ENCODE measurements at places on chromosomes 11 and 22. TPM values are rescaled to one million over a fixed set of nuclear protein-coding genes. Genes with fewer than 3 reads are reported as not detected.
A peak's percentile ranks its signal among the peaks of the same experiment; 100 is the strongest.

PTGDR2 gene
- 0.03 TPM for polyA plus RNA-seq

DNA sequence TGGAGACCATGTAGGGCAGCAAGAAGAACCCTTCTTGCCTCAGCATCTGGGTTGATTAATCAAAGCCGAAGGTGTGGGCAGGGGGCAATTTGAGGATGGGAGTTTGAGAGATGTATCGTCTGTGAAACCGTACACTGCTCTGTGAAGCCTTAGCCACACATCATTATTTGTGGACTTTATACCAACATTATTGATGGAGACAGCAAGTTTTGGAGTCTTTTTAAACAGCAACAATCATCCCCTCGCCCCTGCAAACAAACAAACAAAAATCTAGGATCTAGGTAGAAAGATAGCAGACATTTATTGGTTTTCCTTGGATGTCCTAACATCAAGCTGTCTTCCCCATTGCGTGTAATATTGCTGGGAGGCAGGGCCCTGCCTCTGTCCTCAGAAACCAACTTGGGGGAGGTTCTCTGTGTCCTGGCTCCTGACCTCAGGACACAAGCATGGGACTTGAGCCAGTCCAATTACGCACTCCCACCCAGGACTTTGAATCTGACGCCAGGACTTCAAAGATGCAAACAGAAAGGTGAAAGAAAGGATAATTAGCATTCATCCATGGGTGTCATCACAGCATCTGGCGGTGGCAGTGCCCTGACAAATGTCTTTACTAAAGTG lies 61.6 kb upstream of the PLET1 start:
- no peak for DNase-seq

HEPN1 gene
- polyA plus RNA-seq: not detected

DNA sequence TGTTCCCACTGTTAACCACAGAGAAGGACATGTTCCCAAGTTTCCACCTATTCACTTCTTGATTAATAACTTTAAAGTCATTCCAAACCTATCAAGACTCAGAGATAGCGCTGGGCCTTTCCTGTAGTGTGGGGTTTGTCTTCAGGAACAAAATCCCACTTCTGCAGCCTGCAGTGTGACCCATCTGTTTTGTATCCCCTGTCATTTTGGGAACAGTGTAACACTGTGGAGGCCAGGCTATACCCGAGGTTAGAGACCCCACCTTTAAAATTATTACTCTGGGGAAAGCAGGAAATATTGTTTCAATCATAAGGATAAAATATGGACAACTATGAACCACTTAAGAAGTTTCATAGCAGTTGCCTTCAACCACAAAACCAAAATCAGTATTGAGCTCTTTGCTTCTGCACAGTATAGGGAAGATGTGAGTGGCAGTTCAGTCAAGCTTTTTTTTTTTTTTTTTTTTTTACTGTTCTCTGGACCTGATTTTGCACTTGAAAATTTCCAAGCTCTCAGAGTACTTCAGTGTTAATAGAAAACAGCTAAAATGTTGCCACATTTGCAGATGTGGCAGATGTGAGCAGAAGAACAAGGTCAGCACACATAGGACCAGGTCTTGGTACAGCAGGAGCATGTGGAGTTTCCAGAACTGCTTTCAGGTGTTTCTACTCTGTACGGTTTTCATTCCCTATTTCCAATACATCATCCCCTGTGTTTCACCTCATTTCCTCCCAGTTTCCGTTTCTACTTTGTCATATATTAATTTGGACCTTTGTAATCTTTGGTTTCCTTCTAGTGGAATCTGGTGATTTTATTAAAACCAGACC lies 121.5 kb downstream of the MAML2 start:
- DNase-seq: no peak

DNA sequence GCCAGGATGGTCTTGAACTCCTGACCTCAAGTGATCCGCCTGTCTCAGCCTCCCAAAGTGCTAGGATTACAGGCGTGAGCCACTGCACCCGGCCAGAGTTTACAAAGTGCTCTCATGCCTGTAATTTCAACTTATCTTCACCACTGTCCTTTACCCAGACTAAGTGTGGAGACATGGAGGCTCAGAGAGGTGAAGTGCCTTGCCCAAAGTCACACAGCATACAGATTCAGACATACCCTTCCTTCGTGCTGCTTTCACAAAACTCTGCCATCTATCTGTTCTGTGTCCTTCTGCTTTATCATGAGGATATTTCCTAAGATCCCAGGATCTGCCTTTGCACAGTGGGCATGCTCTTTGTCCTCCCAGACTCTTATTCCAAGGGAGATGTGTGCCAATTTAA lies 143.6 kb upstream of the SYT13 start:
- DNase-seq: no peak

MOGAT2 gene
- not detected for polyA plus RNA-seq

- DNase-seq: no peak
Measured at GRCh38 chr11:132205496-132205895, 835.1 kb downstream of the NTM start.

GRCh38 chr11:124896821-124897391 lies 759 bp downstream of the ROBO4 start:
- no peak for DNase-seq

DNA sequence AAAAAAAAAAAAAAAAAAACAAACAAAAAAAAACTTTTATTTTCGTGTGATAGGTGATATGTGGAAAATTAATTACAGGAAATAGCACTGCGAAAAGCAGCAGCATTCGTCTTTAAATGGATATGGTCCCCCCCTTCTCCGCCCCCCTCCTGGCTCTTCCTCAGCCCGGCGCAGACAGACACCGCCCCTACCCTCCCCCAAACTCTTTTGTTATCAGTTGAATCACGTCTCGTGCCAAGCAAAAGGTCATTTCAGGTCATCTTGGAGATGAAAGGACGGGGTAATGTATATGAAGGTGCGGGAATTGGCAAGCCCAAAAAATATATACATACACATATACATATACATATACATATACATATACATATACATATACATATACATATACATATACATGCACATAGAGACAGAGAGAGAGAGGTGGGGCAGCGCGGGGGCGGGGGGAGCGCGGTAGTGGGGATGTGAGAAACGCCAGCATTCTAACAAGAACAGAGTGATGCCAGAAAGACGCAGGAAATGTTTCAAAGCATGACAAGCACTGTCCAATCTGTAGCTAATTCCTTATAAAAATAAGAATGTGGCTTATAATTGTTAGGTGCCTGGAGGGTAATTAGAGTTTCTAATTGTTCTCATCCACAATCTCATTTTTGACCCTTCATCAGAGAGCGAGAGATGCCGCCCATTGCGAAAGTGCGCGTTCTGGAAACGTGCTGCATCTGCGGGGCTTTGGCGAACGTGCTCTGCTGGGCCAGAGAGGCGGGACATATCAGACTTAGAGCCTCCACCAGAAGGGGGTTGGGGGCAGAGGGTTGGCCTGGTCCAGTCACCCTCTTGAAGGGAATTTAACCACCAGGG lies 214.5 kb upstream of the UBASH3B start:
- DNase-seq: no peak

GRCh38 chr11:68090287-68090686 lies 30.9 kb downstream of the CHKA start:
- no peak for DNase-seq

DNA sequence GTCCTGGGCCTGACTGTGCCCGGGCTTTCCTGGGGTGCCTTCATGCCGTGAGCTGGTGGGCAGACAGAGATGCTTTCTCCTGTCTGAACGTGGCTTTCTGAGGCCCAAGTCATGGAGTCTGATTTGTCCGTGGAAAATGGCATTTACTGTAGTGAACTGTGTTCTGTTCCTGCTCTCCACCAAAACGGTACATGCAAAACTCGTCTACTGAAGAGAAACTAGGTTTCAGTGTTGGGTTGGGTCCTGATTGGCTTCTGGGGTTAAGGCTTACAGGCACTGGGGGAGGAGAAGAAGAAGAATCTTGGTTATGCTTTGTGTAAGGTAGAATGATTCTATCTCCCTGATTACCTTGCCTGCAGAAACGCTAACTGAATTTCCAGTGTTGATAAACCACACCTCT lies 541.7 kb downstream of the NTM start:
- no peak for DNase-seq

CASP12 gene
- not detected for polyA plus RNA-seq

PRDM11 gene
- 2.6 TPM for polyA plus RNA-seq

GRCh38 chr22:42895087-42895486 lies 38.0 kb upstream of the ARFGAP3 start:
- no peak for DNase-seq

GRCh38 chr22:25569983-25570382 lies 5.5 kb downstream of the GRK3 start:
- no peak for DNase-seq

ATP5MG gene
- 334 TPM for polyA plus RNA-seq

PNPLA3 gene
- 3.4 TPM for polyA plus RNA-seq

TMEM109 gene
- 75.8 TPM for polyA plus RNA-seq

DNA sequence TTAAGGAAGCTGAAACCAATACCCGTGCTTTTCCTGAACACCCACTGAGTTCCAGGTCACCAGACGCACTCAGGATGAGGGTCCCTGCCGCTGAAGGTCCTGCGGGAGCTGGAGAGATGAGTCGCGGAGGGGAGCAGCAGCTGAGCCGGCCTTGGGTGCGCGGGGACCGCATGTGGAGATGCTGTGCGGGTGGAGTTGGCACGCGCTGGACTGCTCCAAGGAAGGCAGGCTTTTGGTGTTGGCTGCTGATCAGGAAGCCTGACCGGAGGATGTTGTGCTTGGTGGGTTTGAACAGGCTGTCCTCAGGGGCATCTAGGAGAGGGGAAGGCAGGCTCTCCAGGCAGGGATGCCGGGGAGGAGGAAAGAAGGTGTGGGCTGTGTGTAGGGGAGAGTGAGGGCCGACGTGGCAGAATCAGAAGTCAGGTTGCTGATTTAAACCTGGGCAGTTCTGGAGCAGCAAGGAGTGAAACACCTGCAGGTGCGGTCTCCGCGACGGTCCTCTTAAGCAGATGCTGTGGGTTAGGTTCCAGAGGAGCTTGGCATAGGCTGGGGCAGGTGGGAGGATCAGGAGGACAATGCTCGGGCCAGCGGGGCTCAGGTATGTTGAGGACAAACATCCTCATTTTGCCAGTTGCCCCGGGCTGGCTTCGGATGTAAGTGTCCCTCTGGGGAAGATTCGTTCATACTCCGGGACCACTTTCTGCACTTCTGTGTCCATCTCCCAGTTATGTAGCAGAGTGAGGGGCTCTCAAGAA lies 197.5 kb upstream of the B3GAT1 start:
- DNase-seq: no peak

GDPD4 gene
- polyA plus RNA-seq: not detected

- no peak for DNase-seq
Measured at GRCh38 chr11:58844361-58845005, at the start of gene GLYATL2. GLYATL2 (minus strand) TSS chr11:58844704; CDS start chr11:58839612, 5,092 bp downstream.

SCUBE2 gene
- 1.3 TPM for polyA plus RNA-seq

DNA sequence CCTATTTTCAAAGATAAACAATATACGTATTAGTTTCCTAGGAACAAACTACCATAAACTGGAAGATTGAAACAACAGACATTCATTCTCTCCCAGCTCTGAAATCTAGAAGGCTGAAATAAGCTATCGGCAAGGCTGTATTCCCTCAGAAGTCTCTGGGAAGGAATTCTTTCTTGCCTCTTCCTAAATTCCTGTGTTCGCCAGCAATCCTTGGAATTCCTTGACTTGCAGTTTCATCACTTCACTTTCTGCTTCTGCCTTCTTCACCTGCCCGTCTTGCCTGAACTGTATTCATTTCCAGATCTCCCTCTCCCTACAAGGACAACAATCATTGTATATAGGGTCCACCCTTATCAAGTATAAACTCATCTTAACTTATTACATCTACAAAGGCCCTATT lies 17.7 kb upstream of the PRDM10 start:
- DNase-seq: no peak

GRCh38 chr11:17476317-17477083 lies at the start of gene ABCC8:
ABCC8 (minus strand) TSS chr11:17476845; CDS start chr11:17476776, 69 bp downstream.
- DNase-seq: no peak

DNA sequence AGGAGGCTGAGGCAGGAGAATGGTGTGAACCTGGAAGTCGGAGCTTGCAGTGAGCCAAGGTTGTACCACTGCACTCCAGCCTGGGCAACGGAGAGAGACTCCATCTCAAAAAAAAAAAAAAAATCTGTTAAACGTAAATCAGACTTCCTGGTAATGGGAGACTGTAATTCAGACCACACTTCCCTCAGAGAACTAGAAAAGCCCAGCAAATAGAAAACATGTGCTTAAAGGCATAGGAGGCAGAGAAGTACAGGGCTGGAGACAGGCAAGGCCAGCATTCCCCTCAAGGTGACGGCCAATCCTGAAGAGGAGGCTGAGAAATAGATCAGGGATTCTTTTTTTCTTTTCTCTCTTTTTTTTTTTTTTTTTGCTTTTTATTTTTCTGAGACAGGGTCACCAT lies 8.2 kb downstream of the GGT5 start:
- DNase-seq: no peak

KLHL35 gene
- polyA plus RNA-seq: 0.23 TPM

OR51E2 gene
- polyA plus RNA-seq: not detected

OR10AG1 gene
- not detected for polyA plus RNA-seq

DNA sequence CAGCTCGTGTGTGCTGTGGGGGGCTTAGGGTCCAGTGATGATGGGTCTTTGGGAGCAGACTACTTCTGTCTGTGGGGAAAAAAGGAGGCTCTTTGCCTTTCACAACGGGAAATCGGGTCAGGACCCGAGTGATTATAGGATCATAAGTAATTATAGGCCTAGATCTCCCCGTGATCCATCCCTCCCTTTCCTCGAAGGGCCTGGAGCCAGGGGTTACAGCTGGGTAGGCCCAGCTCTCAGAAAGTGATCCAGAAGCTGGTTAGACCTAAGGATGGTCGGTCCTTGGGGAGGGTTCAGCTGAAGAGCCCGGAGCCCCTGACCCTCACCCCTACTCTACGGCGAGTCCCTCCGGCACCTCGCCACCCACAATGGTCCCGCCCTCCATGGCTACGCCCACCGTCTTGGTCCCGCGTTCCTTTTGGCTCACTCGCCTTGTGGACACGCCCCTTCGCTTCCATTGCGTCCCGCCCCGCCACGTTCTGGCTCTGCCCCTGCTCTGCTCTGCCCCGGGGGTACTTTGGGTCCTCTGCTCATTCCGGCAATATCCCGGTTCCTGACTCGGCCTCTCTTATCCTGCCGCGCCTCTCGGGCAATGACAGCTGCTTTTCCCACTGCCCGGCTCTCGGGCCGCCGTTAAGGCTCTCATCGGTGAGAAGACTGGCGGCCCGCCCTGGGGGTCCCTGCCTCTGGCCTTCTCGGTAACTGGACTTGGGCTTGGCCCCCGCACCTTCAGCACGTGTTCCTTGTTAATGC lies 5.0 kb downstream of the IGSF22 start:
- DNase-seq: peak; percentile 44

DNA sequence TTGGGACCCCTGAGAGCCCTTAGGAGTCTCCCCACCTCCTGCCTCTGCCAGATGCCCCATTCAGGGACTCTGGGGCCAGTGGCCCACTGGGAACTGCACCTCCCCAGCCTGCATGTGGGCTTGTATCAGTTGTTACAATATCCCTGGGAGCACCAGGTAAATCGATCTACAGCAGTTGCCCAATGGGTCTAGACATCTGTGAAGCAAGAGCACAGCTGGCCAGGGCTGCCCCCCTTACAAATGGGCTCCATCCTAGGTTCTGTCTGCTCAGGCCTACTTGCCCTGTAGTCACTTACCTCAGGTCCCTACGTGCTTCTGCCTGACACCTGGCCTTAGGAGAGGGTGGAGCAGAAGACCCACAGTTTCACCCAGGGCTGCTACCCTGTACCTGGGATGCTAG lies 62.7 kb downstream of the HIRA start:
- no peak for DNase-seq

GRCh38 chr11:77542296-77542695 lies 47.5 kb upstream of the AQP11 start:
- DNase-seq: peak; percentile 15
